CD4-positive, alpha-beta T cell treated with Interferon alpha-2 for 1 hour (primary cell): ENCODE measurements at places on chromosomes 3 and 15.

GRCh38 chr15:61034678-61035291 lies 194.3 kb downstream of the RORA start:
- DNase-seq, result no peak

DNA sequence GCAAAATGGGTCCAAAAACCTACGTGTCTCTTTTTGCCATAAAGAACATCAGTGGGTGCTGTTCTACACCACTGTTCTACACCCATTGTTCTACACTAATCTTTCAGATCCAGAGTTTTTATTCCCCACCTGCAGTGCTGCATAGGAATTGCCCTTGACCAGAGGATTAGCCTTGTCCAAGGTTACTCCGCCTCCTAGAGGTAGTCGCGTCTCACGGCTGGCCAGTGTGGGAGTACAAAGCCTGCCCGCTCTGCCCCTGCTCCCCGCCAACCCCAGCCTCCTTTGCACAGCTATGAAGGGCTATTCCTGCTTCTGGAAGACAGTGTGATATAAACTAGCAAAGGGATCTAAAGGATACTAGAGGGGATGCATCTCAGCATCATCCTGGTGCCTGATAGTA lies 222.1 kb upstream of the LMCD1 start:
- DNase-seq, result no peak

DNA sequence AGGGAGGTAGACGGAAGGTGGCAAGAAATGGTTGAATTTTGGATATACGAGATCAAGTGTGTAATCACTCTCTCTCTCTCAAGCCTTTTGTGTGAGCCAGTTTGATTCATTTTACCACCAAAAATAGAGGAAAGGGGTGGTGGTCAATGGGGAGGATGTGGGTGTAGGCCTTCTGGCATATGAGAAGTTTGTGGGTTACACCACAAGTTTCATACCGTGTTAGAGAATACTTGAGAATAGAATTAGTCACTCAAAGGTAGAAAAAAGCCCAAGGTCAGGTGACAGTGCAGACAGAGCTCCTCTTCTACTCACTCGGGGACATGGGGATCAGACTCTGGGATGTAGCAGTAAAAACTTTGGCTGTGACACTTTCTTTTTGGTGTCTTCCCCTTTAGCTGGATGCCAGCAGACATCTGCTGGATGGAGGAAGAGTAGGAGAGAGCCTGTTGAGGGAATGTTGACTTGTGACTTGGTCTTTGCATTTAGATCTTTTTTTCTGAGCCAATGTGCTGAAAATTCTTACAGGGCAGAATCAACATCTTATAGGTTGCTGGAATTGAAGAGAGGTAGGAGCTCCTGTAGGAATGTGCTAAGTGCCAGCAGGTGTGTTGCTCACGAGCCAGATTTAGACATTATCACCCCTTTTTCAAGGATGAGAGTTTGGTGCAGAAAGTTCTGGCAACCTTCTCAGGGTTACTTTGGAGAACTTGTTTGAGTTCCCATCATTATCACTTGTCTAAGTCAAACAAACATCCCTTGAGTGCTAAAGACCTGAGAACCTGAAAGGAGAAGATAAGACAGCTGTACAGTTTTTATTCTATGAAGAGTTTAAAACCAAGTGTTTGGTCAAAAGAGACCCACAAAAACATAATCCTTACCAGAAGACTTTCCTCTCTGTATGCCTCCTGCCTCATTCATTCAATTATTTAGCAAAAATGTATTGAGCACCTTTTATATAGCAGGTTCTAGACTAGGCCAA lies 43.9 kb upstream of the RYK start:
- peak; percentile 35 for DNase-seq

- no peak for DNase-seq
Measured at GRCh38 chr15:37004981-37005735, 95.2 kb downstream of the MEIS2 start.

DNA sequence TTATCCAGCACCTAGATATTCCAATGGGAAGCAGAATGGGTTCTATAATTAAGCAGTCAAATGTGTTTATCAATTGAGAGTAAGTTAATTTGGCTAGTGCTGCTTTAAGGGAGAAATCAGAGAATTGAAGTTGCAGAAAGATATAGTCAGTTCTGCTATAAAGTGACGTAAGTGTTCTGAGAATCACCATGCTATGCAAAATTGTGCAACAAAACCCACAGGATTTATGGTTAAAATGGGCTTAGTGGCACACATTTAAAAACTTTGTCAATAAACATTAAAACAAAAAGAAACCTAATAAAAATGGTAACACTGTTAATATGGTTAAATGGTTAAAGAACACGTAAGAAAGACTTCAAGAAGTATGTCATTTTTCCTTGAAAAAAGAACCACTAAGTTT lies 74.5 kb downstream of the TMEM108 start:
- DNase-seq, result no peak
